Stimulated activated CD4-positive, alpha-beta T cell treated with anti-CD3 and anti-CD28 coated beads, Interleukin-1b, Interleukin-23, amount 100 ng/mL, for 48 hours (primary cell): ENCODE measurements at places on chromosomes 5 and 9.

DNA sequence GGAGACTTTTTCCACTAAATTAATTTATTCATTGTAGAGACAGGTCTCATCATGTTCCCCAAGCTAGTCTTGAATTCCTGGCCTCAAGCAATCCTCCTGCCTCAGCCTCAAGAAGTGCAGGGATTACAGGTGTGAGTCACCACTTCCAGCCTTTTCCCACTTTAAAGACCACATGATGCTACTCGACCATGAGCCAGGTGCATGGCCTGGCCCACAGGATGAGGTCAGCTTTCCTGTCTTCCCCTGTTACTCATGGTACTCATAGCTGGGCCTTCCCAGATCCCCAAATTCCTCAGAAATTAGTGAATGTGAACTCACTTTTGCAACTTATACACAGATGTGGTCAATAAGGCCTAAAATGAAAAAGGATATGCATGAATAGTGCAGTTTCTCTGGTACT is 395.9 kb downstream of the SEMA5A start:
- no peak for DNase-seq

- no peak for DNase-seq
Observed at GRCh38 chr9:134373269-134373668, 47.0 kb downstream of the RXRA start.

- no peak for DNase-seq
Observed at GRCh38 chr9:76691517-76692313, 72.5 kb upstream of the PCA3 start.

DNA sequence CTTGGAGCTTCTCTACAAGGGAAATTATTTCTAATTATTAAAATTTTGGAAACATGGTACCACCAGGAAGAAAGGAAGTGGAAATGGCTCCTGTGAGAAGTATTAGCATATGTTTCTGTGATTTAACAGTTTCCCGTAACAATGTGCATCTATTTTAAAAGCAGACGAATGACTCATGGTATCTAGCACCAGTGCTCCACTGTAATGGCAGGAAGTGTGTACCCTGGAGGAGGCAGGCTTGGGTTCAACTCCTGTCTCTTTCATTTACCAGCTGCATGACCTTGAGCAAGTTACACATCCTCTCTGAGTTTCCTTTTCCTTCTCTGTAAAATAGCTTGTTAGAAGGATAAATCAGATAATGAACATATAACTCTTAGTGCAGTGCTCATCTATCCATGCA is 41.0 kb upstream of the ANGPTL2 start:
- DNase-seq: peak; percentile 11

GRCh38 chr5:65809817-65810531 is 88.0 kb downstream of the NLN start:
- no peak for DNase-seq

DNA sequence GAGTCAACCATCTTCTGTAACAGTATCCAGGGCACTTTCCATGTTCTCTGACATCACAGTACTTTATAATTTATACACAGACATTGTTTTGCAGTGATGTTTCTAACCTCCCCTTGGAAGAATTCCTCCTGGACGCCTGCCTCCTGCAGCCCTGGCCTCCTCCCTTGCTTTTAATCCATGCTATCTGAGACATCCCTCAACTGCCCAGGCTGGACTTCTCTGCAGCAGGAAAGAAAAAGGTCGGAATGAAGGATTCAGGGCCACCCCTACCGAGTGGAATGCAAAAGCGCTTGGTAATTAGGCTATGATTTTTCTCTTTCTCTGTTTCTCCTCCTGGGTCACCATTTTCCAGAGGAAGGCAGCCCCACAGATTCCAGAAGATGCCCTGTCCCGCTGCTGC is 47.0 kb upstream of the SHC3 start:
- DNase-seq: no peak

- no peak for DNase-seq
Observed at GRCh38 chr9:133118179-133118520, 2.9 kb downstream of the RALGDS start.

DNA sequence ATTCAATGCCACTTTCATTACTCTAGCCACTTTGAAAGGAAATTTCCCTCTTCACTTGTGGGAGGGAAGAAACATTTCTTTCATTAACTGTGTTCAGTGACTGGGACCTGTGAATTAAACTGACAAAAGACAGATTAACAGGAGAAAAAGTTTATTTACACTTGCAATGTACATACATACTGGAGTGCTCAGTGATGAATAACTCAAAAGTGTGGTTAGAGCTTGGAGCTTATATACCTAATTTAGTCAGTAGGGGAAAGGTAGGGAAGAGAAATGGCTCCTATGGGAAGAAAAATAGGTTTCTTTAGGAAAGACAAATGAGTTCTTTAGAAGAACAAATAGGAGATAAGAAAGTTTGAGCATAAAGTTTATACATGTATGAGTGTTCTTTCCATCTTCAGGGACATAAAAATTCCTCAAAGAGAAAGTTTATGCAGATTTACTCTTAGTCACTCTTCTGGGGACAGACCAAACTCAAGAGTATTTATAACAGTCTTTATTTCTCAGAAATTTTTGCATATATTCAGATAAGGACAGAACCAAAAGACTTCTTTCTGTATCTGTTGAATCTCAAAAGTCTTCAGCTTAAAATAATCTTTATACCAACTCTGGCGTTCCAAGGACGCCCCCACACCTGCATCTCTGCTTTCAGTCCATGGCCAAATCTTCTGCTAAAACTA is 120.0 kb upstream of the RAI14 start:
- peak; percentile 33 for DNase-seq

DNA sequence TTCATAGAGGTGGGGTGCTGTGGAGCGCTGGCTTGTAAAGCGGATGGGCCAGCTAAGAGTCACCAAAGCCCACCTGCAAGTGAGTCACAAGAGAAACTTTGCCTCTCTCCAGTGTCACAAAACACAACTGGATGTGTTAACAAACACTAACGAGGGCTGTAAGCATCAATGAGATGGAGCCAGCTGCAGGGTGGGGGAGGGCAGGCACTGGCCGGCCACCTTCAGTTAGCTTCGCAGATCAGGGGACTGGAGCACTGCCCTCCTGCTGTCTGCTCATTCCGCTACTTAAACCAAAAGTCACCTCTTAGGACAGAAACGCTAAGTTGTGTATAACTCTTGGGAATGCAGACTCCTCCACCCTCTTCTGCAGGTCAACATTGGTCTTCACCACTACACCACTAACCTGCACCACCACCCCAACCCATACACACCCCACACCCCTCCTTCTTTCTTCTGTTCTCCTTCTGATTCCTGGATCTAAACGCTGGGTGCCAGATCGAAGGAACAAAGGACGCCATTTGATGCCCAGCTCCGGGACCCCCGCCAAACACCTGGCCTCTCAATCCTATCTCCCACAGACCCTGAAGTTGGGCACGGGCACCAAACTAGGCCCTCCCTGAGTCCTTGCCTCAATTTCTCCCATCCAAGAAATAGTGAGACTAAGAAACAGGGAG is 2.1 kb downstream of the ARSI start:
- no peak for DNase-seq

DNA sequence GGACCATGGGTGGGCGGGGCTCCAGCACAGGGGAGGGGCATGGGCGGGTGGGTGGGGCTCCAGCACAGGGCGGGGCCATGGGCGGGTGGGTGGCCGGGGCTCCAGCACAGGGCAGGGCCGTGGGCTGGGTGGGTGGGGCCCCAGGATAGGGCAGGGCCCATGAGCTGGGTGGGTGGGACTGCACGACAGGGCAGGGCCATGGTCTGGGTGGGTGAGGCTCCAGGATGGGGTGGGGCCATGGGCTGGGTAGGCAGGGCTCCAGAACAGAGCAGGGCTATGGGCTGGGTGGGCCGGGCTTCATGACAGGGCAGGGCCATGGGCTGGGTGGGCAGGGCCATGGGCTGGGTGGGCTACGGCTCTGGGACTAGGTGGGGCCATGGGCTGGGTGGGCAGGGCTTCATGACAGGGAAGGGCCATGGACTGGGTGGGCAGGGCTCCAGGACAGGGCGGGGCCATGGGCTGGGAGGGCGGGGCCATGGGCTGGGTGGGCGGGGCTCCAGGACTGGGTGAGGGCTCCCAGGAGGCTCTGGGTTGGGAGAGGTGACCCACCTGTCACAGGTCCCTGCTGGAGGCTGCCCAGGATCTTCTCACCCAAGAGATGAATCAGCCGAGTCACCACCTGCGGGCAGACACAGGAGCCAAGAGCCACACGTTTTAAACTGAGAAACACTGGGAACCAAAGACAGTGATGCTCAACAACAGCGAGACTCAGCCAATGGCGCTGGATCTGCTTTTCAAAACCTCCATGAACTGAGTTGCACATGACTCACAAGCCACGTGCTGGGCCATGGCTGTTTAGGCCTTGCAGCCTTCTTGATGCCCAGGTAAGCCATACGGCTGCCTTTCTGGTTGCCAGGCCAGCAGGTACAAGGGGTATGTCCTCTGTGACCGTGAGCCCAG is 33.6 kb upstream of the NSMF start:
- DNase-seq: peak; percentile 48

DNA sequence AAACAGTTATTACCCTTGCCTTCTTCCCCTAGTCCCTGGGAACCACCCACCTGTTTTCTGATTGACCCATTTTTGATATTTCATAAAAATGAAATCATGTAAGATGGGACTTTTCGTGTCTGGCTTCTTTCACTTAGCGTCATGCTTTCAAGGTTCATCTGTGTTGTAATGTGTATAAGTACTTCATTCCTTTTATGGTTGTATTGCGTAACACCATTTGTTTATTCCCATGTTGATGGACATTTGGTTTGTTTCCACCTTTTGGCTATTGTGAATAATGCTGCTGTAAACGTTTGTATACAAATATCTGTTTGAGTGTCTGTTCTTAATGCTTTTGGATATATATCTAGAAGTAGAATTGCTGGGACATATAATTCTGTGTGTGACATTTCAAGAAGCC is 650.1 kb upstream of the COX7C start:
- no peak for DNase-seq

DNA sequence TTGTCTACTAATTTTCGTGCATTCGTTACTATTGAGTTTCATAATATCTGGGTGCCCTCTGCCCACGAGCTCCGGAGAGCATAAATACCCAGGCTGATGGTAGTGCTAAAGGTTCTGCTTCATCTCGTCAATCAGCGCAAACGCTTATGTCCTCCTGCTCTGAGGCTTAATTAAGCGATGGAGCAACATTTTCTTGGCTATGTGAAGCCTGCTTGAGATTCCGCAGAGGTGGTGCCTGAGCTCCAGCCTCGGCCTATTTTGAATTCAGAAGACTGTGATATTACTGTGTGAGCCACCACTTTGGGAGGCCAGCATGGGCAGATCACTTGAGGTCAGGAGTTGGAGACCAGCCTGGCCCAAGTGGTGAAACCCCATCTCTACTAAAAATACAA is 44.8 kb downstream of the ANXA2R start:
- DNase-seq: no peak

- no peak for DNase-seq
Observed at GRCh38 chr5:87588316-87588715, 175.6 kb upstream of the CCNH start.

DNA sequence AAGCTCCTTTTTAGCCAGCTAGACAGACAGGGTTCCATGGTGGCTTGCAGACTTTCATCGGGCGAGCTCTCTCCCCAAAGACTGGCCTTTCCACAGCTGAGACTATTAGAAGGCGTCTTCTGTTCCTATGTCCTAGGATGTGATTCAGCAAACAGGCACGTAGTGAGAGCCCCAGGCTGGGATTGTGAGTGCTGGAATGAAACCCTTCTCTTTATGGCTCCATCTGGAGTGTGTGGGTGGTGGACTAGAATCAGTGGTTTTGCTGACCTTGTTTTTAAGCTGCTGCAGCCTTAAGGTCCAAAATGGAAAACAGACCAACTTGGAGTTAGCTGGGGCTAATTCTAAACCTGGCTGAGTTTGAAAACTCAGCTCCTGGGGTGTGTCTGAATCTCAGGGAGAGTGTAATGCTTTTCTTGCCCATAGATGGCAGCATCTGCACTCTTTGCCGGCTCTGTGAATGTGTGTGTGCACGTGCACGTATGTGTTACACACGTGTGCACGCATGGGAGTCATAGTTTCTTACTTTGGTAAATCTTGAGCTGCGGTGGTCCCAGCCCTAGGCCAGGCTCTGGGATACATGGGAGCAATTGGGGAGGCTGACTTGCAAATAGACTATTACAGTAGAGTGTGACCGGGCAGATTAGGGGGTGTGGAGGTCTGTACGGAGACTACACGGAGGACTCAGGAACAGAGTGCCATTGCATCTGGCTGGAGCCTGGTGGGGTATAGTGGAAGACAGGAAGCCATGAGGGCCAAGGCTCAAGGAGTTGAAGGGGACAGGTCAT is 10.7 kb downstream of the GSN start:
- DNase-seq: peak; percentile 61

- DNase-seq: peak; percentile 52
Observed at GRCh38 chr9:131276094-131276888, at the start of gene FAM78A. Gene FAM78A (minus strand): TSS chr9:131276510. CDS start chr9:131276179, 331 bp downstream.

- no peak for DNase-seq
Observed at GRCh38 chr9:121288673-121289025, 20.7 kb downstream of the GSN start.

GRCh38 chr9:132586830-132587591 is 4.6 kb downstream of the BARHL1 start:
- no peak for DNase-seq

GRCh38 chr5:34452170-34452828 is 203.8 kb upstream of the RAI14 start:
- DNase-seq: no peak

GRCh38 chr5:150320044-150320613 is 17.4 kb upstream of the ARSI start:
- DNase-seq: no peak

DNA sequence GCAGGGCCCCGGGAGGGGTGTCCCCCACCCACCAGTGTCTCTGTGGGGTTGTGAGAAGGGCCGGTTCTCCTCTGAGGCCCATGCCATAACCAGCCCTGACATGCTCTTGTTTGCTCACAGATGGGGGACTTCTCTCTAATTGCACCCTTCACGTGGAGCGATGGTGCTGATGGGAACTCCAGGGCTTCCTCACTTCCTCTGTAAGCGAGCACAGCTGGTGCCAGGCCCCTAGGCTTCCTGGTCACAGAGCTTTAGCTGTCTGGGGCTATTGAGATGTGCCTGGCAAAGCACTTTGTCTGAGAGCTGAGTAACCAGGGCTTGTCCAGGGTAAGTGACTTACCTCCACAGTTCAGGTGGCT is 36.4 kb downstream of the PHF2 start:
- no peak for DNase-seq

GRCh38 chr5:94779684-94780083 is 161.2 kb downstream of the SLF1 start:
- DNase-seq: no peak
